ENCODE measurements at places on chromosomes 7 and 10. TPM values are rescaled to one million over a fixed set of nuclear protein-coding genes. Genes with fewer than 3 reads are reported as not detected.
A peak's percentile ranks its signal among the peaks of the same experiment; 100 is the strongest.

Gene DNAJC12
- total RNA-seq = 1.5 TPM

Gene LIPF
- total RNA-seq = not detected

Gene ABCF2
- 43.7 TPM for total RNA-seq

Gene UPK3B
- 3.6 TPM for total RNA-seq

DNA sequence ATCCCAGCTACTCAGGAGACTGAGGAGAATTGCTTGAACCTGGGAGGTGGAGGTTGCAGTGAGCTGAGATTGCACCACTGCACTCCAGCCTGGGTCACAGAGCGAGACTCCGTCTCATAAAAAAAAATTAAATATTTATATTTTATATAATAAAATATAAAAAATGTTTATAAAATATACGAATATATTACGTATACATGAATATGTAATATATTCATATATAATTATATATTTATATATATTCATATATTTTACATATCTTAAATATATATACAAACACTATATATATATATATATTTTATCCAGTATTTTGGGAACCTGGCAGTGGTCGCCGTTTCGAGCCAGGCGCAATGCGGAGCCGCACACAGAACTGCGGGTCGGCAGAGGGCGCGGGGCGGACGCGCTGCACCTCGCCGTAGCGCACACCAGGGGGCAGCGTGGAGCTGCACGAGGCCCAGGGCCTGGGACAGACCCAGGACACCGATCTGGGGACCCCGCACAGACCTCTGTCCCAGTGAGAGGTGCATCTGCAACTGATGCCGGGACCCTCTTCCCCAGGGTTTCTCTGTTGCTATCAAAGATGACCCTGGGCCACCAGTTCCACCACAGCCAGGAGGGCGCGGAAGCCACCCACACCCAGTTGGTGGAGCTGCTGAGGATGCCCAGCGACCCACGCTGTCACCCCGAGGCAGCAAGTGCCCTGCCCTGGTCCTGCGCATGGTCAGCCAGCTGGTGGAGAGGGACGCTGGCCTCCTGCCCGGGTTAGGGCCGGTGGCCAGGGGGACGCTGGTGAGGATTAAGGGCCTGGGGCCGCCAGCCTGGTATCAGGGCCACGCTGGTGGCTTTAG is 22.7 kb downstream of the AP5Z1 start:
- peaks cover 5% of the 10 kb centered on the region for H3K4me1 ChIP-seq
- peak; percentile 83 for DNase-seq
- no peak overlapping the region for H3K4me3 ChIP-seq
- no peak overlapping the region for H3K27ac ChIP-seq
- no peaks in the 10 kb centered on the region for H3K36me3 ChIP-seq

DNA sequence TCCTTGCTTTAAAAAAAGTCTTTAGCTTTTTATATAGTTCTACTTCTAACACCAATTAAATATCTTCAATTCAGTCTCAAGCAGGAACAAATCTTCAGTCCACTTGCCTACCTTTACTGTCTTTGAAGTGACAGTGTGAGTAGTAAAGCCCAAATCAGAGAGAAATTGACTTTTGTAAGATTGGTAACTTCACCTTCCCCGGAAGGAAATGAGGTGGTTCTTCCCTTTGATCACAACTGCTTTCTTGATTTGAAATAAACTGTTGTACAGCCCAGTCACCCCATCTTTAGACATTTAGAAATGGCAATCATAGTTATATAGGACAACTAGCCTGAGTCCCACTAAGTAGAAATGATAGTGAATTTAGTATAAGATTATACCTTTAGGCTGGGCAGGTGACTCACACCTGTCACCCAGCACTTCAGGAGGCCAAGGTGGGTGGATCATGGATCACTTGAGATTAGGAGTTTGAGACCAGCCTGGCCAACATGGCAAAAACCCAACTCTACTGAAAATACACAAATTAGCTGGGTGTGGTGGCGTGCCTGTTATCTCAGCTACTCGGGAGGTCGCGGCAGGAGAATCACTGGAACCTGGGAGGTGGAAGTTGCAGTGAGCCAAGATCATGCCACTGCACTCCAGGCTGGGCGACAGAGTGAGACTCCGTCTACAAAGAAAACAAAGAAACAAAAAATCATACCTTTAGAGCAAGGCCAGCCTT is 4.7 kb downstream of the FAS start:
- peaks cover 22% of the 10 kb centered on the region for H3K4me1 ChIP-seq
- no peaks in the 10 kb centered on the region for H3K36me3 ChIP-seq
- H3K4me3 ChIP-seq = no peak overlapping the region

DNA sequence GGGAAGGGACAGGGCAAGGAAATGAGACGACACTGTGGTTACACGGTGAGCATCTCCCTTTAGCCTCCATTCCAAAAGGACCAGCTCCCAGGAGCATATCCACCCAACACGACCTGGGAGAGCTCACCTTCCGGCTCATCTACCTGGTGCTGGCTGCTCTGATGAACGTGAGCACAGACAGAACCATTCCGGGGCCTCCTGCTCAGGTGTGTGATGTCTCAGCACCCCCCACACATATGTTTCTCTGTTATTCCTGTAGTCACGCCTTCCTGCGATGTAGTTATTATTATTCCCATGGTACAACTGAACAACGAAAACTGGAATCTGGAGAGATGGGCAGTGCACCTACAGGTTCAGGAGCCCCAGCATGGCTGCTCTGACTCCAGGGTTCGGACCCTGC is 20.5 kb upstream of the GPR26 start:
- no peak overlapping the region for H3K27ac ChIP-seq
- DNase-seq = no peak
- no peaks in the 10 kb centered on the region for H3K36me3 ChIP-seq
- H3K4me3 ChIP-seq = no peak overlapping the region
- peaks cover 28% of the 10 kb centered on the region for H3K4me1 ChIP-seq

DNA sequence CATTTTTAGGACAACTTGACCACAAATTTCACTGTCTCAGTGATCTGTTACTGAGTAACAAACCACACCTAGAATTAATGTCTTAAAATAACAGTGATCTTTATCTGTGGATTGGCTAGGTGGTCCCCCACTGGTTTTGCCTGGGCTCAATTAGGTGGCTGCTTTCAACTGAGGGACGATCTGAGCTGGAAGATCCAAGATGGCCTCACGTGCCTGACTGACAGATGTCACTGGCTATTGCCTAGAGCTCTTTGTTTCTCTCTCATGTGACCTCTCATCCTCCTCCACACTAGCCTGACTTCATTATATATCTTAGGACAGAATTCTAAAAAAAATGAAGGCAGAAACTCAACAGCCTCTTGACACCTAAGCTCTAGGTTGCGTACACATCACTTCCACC is 59.7 kb downstream of the HACD1 start:
- H3K27ac ChIP-seq = no peak overlapping the region
- DNase-seq = no peak
- H3K4me3 ChIP-seq = no peak overlapping the region
- H3K36me3 ChIP-seq = no peaks in the 10 kb centered on the region
- peaks cover 15% of the 10 kb centered on the region for H3K4me1 ChIP-seq

DNA sequence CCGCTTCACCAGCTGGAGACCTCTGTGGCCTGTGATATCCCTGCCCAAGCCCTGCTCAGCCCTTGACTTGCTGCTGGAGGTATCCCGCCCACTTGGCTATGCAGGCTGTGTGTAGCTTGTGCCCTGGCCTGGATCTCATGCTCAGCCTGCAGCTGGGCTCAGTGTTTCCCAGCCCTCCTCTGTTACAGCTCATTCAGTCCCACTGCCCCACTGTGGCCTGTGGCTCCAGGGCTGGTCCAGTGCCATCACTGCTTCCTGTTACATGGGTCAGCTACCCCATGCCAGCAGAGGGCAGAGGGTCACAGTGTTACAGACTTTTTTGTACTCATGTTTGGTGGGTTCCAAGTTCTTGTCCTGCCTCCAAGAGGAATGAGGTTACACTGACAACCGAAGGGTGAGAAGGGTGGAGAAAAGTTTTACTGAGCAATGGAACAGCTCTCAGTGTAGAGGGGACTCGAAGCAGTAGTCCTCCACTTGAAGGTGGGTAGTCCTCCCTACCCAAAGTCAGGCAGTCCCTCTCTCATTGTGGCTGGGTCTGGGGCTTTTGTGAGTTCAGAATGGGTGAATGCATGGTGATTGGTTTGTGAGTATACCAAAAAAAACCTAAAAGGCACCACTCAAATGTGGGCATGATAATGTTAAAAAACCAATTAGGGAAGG is 100.4 kb downstream of the ANKRD7 start:
- H3K4me1 ChIP-seq = peaks cover 18% of the 10 kb centered on the region
- no peaks in the 10 kb centered on the region for H3K27me3 ChIP-seq
- H3K27ac ChIP-seq = no peak overlapping the region
- no peak overlapping the region for H3K4me3 ChIP-seq
- DNase-seq = peak; percentile 10

DNA sequence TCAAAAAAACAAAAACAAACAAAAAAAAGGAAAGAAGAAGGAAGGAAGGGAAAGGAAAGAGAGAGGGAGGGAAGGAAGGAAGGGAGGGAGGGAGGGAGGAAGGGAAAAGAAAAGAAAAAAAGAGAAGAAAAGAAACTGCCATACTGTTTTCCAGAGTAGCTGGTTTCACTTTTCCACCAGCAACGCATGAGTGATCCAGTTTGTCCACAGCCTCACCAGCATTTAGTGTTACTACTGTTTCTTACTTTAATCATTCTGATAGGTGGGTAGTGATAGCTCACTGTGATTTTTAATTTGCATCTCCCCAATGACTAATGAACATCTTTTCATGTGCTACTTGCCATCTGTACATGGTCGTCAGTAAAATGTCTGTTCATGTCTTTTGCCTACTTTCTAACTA is 9.6 kb downstream of the GSTK1 start:
- no peak for DNase-seq
- no peaks in the 10 kb centered on the region for H3K36me3 ChIP-seq
- H3K27me3 ChIP-seq = no peaks in the 10 kb centered on the region
- H3K4me3 ChIP-seq = no peak overlapping the region

- H3K4me3 ChIP-seq = no peak overlapping the region
- peaks cover 5% of the 10 kb centered on the region for H3K4me1 ChIP-seq
- H3K27ac ChIP-seq = no peak overlapping the region
These were observed 52.4 kb upstream of the GTF2IRD1 start for GRCh38 chr7:74401137-74401859.

DNA sequence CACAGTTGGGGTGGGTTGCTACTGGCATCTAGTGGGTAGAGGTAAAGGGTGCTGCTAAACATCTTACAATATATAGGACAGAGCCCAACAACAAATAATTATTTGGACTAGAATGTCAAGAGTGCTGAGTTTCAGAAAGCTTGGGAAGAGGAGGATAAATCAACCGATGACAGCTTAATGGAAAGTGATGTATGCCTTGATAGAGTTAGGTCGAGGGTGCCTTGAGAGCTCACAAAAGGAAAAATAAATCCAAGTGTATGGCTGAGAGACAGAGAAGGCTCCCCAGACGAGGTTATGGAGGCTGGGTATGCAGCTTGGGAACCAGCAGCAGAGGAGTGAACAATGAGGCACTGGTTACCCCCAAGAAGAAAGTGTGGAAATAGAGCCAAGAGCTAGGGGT is 211.1 kb downstream of the HDAC9 start:
- DNase-seq = no peak
- H3K4me3 ChIP-seq = no peak overlapping the region
- H3K36me3 ChIP-seq = no peaks in the 10 kb centered on the region
- H3K27me3 ChIP-seq = no peaks in the 10 kb centered on the region

DNA sequence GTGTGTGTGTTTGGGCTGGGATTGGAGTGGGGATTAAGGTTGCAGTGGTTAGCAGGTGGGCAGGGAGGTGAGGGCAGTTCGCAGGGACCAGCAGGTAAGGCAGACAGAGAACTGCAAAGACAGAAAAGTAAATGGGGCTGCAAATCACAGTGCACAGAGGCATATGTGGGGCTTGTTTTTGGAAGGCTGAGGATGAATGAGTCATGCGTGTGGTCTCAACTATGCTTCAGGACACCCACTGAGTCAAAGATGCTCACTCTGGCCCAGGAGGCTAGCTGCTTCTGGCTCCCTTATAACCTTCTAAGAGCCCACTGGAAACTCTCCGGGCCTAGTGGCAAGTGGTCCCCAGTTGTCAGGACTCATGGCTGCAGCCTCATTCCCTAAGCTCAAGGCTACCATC is 118.2 kb downstream of the ZNF248 start:
- no peak overlapping the region for H3K27ac ChIP-seq
- peaks cover 40% of the 10 kb centered on the region for H3K36me3 ChIP-seq
- no peak overlapping the region for H3K4me3 ChIP-seq
- DNase-seq = no peak
- H3K27me3 ChIP-seq = no peaks in the 10 kb centered on the region
- no peaks in the 10 kb centered on the region for H3K4me1 ChIP-seq

GRCh38 chr10:5600908-5601307 is 65.5 kb downstream of the ASB13 start:
- H3K27me3 ChIP-seq = no peaks in the 10 kb centered on the region
- no peak overlapping the region for H3K27ac ChIP-seq
- no peak for DNase-seq
- H3K36me3 ChIP-seq = no peaks in the 10 kb centered on the region
- H3K4me1 ChIP-seq = no peaks in the 10 kb centered on the region
- H3K4me3 ChIP-seq = no peak overlapping the region

Measured in WTC11 (cell line).